ENCODE measurements at places on chromosomes 16 and 17. TPM values are rescaled to one million over a fixed set of nuclear protein-coding genes. Genes with fewer than 3 reads are reported as not detected.

DNA sequence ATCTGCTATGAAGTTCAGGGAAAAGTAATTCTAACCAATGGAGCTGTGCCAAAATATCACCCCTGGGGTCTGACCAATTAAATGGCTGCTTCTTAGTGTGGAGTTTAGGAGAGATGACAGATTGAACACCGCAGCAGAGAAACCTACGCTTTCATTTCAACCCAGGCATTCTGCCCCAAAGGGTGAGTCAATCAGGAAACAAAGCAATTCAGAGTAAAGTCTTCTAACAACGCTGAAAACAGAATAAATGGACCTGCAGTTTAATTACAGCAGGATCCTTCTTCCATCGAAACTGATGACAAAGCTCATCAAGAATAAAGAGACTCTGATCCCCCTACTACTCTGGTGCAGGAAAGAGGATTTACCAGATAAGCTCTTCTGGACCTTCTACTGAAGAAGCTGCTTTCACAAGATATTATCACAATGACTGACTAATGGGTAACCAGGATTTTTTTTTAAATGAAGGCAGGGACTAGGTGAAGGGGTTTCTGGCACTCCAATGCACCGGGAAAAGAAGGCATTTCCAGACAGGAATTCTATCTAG is 16.7 kb downstream of the RFFL start:
- peaks cover 49% of the 10 kb centered on the region for H3K4me1 ChIP-seq
- peak; percentile 78 for DNase-seq
- H3K27ac ChIP-seq: peak overlapping the region; percentile 83
- peaks cover 10% of the 10 kb centered on the region for H3K36me3 ChIP-seq
- no peaks in the 10 kb centered on the region for H3K27me3 ChIP-seq
- H3K4me3 ChIP-seq: peak overlapping the region; percentile 69

DNA sequence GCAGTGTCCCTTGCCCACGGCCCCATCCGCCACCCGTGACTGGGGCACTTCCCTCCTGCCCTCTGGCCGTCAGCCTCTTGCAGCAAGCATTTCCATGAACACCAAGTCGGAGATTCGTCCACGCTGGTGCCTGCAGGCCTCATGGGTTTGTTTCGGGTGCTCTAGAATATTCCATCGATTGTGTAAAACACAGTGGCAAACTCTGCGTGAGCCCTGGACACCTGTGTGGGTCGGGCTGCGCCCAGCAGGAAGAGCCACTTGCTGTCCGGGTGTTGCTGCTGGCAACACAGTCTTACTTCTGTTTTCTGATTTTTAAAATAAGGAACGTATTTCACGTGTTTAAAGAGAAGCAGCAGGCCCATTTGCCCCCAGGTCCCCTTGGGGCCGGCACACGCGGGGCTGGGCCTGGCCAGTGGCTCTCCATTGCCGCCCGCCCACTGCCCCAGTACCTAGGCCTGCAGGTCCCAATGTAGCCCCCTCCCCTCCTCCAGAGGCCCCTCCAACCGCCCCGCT is 10.0 kb downstream of the CYBC1 start:
- H3K36me3 ChIP-seq: peaks cover 24% of the 10 kb centered on the region
- H3K4me3 ChIP-seq: no peak overlapping the region
- no peak for DNase-seq
- H3K27me3 ChIP-seq: no peaks in the 10 kb centered on the region

GRCh38 chr16:78563905-78564304 is 464.5 kb downstream of the WWOX start:
- DNase-seq: no peak
- peaks cover 8% of the 10 kb centered on the region for H3K4me1 ChIP-seq
- H3K36me3 ChIP-seq: no peaks in the 10 kb centered on the region
- H3K4me3 ChIP-seq: no peak overlapping the region
- no peak overlapping the region for H3K27ac ChIP-seq
- no peaks in the 10 kb centered on the region for H3K27me3 ChIP-seq

- no peaks in the 10 kb centered on the region for H3K4me1 ChIP-seq
- no peaks in the 10 kb centered on the region for H3K27me3 ChIP-seq
- no peak overlapping the region for H3K4me3 ChIP-seq
Measured at GRCh38 chr16:78961464-78961863, 639.1 kb downstream of the MAF start.

DNA sequence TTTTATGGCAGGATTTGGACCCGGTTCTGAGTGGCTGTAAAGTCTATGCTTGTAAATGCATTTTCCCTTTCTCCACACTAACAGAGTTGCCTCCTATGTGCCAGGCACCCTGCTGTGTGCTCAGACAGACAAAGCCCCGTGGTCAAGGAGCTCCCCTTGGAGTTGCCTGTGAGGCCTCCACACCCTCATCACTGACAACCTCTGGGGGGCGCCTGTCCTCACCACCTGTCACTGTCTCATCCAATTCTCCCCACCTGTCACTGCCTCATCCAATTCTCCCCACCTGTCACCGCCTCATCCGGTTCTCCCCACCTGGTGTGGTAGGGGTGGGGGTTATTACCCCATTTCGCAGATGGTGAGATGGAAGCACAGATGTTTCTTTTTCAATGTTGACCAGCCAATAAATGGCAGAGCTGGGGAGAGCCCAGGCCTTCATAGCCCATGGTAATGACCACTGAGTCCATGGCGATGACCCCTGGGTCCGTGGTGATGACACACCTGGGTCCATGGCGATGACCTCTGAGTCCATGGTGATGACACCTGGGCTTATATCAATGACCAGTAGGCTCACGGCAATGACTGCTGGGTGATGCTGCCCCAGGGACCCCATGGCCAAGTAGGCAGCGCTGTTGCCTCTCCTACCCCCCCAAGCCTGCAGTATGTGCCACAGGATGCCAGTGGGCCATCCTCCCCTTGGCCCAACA is 150.1 kb downstream of the IRF8 start:
- no peak for DNase-seq
- H3K36me3 ChIP-seq: no peaks in the 10 kb centered on the region
- H3K27me3 ChIP-seq: peaks cover 29% of the 10 kb centered on the region
- no peak overlapping the region for H3K27ac ChIP-seq
- no peak overlapping the region for H3K4me3 ChIP-seq
- peaks cover 18% of the 10 kb centered on the region for H3K4me1 ChIP-seq

The NLRC3 gene
- total RNA-seq: 94.6 TPM

The MYH13 gene
- total RNA-seq: not detected

The SLFN12L gene
- total RNA-seq: 123 TPM

All from activated CD8-positive, alpha-beta T cell treated with anti-CD3 and anti-CD28 coated beads, Interleukin-2, amount 10 ng/mL, durations not matched to agents 7 days and 5 days (primary cell).